Cardiac muscle cell (in vitro differentiated cells and primary cell): ENCODE measurements at places on chromosomes 1 and 21. TPM values are rescaled to one million over a fixed set of nuclear protein-coding genes. Genes with fewer than 3 reads are reported as not detected.

DNA sequence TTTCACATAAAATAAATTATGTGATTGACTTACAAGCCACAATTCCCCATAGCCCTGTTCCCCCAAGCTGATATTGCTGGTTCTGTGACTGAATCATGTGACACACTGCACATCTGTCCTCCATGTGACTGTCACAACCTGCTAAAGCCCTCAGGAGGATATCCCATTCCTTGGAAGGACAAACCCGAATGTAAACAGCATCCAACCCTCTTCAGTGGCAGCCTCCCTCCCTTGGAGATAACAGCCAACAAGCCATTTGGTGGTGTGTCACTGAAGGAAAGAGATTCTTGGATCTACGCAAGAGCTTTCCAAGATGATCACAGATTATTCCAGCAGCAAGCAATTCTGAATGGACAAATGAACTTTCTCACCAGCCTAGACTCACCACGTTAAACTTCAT is 153.9 kb upstream of the TIAM1 start:
- no peak for DNase-seq

GRCh38 chr21:22200378-22201092 is 1202.3 kb downstream of the NCAM2 start:
- DNase-seq, result no peak

DNA sequence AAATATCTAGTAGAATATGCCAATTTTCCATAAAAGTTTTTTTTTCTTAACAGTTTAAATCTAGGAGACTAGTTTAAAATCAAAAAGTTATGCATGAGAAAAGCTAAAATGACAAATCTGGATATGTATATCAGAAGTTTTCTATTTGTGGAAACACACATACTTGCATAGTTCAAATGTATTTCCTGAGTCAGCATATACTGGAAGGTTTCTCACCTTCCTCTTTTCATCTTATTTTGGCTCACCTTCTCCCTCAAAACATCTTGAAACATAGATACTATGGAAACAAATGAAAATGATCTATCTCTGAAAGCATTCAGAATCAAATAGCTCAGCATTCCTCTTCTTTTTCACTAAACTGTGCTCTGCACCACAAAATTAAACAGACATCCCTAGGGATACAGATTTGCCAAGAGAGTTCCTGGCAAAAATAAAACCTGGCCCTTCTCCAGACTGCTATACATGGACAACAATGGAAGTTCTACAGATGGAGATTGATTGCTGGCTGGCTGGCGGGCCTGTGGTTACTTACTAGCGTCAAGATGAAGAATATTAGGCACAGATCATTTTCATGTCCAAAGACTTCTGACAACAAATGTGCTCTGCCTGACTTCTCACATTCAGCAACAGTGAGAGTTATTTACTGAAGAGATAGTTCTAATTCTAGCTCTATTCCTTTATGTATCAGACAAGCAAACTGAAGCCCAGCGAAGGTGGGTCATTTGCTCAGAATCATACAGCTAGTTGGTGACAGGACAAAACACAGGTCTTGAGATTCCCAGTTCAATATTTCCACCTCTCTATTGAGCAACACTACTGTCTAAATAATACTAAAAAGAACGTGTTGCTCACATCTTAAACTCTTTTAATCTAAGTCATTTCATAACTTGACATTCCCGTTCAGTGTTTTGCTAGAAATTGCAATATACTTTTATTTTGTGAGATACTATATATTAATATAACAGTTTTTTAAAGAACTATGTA is 26.6 kb downstream of the DIPK1A start:
- DNase-seq, result no peak

- no peak for DNase-seq
These were observed 4.4 kb downstream of the IFI16 start for GRCh38 chr1:159014003-159014571.

GRCh38 chr1:115882913-115883902 is 42.3 kb upstream of the NHLH2 start:
- no peak for DNase-seq

CXADR gene
- polyA plus RNA-seq, result 57.1 and 66.0 TPM in 2 replicates

KCNK2 gene
- polyA plus RNA-seq, result not detected in 2 replicates
